Activated naive CD4-positive, alpha-beta T cell treated with anti-CD3 and anti-CD28 coated beads, Interleukin-2, amount 10 ng/mL, durations not matched to agents 7 days and 5 days (primary cell): ENCODE measurements at places on chromosomes 3 and 15.

- H3K4me3 ChIP-seq, result no peak overlapping the region
- peaks cover 17% of the 10 kb centered on the region for H3K36me3 ChIP-seq
- H3K27ac ChIP-seq, result no peak overlapping the region
Observed at GRCh38 chr15:52334491-52335160, 39.0 kb upstream of the MYO5C start.

DNA sequence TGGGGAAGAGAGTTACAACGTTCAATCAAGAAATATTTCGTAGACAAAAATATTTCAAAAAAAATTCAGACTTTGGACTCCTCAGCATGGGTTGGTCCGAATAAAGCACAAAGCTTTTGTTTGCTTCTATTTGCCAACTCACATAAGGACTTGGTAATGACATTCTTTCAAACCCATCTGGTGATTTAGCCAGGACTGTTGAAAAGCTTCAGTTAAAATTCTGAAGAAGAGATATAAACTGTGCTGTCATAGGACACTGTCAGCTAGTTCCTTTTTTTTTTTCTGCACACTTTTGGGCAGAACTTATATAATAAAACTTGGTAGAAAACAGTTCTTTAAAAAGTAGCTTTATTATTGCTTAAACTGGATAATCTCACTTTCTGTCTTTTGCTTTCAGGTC, 660.8 kb upstream of the SGO1 start:
- DNase-seq, result no peak
- no peaks in the 10 kb centered on the region for H3K4me1 ChIP-seq
- H3K36me3 ChIP-seq, result no peaks in the 10 kb centered on the region
- no peaks in the 10 kb centered on the region for H3K27me3 ChIP-seq

- no peaks in the 10 kb centered on the region for H3K4me1 ChIP-seq
- H3K27me3 ChIP-seq, result no peaks in the 10 kb centered on the region
- H3K36me3 ChIP-seq, result no peaks in the 10 kb centered on the region
- no peak overlapping the region for H3K4me3 ChIP-seq
- H3K27ac ChIP-seq, result no peak overlapping the region
- no peak for DNase-seq
Observed at GRCh38 chr3:130659911-130660310, 86.7 kb downstream of the PIK3R4 start.

DNA sequence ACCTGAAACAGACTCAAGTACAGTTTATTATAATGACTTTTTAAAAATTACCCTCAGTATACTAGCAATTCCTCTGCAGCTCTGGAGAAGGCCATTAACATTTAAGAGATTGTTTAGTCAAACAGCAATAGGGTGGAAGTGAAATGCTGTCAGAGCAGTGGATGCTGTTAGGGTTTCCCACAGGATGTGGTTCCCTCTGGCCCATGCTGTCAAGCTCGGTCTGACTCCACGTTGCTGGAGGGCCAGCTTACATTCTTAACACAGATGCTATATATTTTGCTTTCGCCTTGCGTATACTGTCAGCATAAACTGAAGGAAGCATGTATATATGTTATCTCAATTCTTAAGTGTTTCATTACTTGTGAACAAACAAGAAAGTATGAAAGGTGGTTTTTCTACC, 231.1 kb upstream of the COL8A1 start:
- no peaks in the 10 kb centered on the region for H3K27me3 ChIP-seq
- no peak overlapping the region for H3K27ac ChIP-seq
- DNase-seq, result no peak
- H3K36me3 ChIP-seq, result no peaks in the 10 kb centered on the region
- no peak overlapping the region for H3K4me3 ChIP-seq

DNA sequence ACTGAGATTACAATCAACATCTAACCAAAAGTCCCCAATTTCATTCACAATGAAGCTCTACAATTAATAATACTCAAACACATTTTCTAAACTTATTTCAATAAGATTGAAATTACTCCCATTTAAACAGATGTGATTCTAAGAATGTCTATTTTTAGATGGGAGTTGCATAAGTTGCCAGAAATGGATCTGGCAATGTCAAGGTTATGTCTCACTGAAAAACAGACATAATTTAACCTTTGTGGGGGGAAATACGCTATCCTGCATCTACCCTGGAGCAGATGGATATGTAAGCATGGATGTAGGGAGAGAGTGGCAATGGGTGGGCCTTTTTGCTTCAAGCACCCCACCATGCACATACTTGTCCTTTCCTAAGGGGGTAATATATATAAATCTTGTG, 6.7 kb upstream of the EIF1B start:
- H3K4me3 ChIP-seq, result no peak overlapping the region
- no peak overlapping the region for H3K27ac ChIP-seq
- no peaks in the 10 kb centered on the region for H3K36me3 ChIP-seq

DNA sequence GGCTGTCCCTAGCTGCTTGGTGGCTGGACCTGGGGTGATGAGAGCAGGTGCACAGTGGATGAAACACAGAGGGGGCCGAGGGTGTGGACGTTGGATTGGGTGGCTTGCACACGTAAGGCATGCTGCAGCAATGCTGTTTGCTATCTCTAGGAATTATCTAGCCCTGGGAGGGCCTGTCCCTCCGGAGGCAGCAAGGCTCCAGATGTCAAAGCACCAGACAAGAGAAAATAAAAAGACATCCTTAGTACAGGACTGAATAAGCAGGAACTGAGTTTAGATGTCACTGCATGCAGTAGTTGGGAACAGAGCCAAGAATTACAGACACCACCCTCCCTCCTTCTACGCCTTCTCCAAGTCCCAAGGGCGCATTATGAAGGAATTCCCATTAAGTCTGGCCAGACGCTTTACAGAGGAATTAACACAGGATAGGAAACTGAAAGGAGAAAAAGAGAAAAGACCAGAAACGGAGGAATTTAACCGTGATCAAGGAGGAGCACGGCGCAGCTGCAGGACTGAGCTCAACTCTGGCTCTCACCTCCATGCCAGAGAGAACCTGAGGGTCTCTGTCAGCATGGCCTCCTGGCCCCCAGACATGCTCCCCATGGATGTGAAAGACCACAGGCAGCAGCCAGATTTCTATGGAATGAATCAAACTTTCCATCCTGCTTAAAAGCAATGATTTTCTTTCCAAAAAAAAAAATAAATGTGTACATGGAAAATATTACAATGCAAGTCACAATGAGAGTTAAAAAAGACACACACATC, 13.8 kb downstream of the ATP10A start:
- H3K27me3 ChIP-seq, result no peaks in the 10 kb centered on the region
- peaks cover 57% of the 10 kb centered on the region for H3K36me3 ChIP-seq
- H3K27ac ChIP-seq, result peak overlapping the region; percentile 98
- H3K4me1 ChIP-seq, result peaks cover 91% of the 10 kb centered on the region

GRCh38 chr15:92429378-92430068, 35.8 kb downstream of the ST8SIA2 start:
- H3K36me3 ChIP-seq, result no peaks in the 10 kb centered on the region
- H3K27me3 ChIP-seq, result peaks cover 15% of the 10 kb centered on the region
- no peak for DNase-seq
- no peak overlapping the region for H3K4me3 ChIP-seq
- no peaks in the 10 kb centered on the region for H3K4me1 ChIP-seq

DNA sequence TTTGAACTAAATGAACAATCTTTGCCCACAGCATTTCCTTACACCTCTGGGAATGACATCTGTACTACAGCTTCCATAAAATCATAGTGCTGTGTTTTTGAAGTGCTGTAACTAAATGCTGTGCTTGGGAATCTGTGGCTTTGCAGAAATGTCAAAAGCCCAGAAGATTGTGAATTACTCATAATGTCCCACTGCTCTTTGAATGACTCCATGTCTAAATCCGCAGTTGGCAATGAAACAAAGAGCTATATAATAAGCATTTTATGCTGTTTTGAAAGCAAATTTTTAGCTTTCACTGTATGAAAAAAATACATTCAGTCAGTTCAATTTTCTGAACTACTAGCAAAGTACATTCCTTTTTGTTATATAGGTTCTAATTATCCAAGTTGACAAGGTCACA, 88.6 kb upstream of the ADAMTS17 start:
- H3K4me1 ChIP-seq, result no peaks in the 10 kb centered on the region
- no peak overlapping the region for H3K27ac ChIP-seq
- H3K4me3 ChIP-seq, result no peak overlapping the region
- no peaks in the 10 kb centered on the region for H3K36me3 ChIP-seq
- H3K27me3 ChIP-seq, result no peaks in the 10 kb centered on the region

- no peak overlapping the region for H3K27ac ChIP-seq
- no peaks in the 10 kb centered on the region for H3K4me1 ChIP-seq
- no peak for DNase-seq
- no peak overlapping the region for H3K4me3 ChIP-seq
- H3K36me3 ChIP-seq, result no peaks in the 10 kb centered on the region
Observed at GRCh38 chr3:84275532-84275931, 683.3 kb upstream of the CADM2 start.

DNA sequence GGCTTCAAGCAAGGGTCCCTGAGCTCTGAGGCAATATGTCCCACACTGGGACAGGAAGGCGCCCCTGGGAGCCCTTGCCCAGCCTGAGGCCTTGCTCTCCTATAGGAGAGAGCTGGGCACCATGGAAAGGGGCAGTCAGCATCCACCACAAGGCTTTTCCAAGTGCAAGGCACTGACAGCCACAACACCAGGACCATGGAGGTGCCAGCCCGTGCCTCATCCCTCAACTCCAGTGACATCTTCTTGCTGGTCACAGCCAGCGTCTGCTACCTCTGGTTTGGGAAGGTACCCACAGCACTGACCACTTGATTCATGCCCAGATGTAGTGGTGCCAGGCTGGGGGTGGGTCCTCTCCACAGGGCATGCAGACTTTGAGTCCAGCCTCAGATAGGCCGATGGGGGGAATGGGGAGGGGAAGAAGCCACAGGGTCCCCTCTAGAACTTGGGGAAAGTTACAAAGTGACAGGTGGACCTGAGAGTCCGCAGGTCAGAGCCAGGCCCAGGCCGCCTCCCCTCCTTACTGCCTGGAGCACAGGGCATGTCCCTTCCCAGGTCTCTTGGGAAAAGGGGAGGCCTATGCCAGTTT, 11.8 kb downstream of the VILL start:
- no peak overlapping the region for H3K27ac ChIP-seq
- H3K4me1 ChIP-seq, result peaks cover 29% of the 10 kb centered on the region
- peaks cover 29% of the 10 kb centered on the region for H3K36me3 ChIP-seq
- no peaks in the 10 kb centered on the region for H3K27me3 ChIP-seq
- no peak overlapping the region for H3K4me3 ChIP-seq

GRCh38 chr15:56017920-56018319, 24.5 kb upstream of the NEDD4 start:
- peaks cover 24% of the 10 kb centered on the region for H3K27me3 ChIP-seq
- no peaks in the 10 kb centered on the region for H3K4me1 ChIP-seq
- no peak overlapping the region for H3K4me3 ChIP-seq
- DNase-seq, result no peak
- H3K36me3 ChIP-seq, result no peaks in the 10 kb centered on the region
- no peak overlapping the region for H3K27ac ChIP-seq

GRCh38 chr3:152583963-152584362, 251.0 kb upstream of the P2RY1 start:
- no peak for DNase-seq
- peaks cover 16% of the 10 kb centered on the region for H3K27me3 ChIP-seq
- no peaks in the 10 kb centered on the region for H3K4me1 ChIP-seq
- H3K4me3 ChIP-seq, result no peak overlapping the region
- H3K27ac ChIP-seq, result no peak overlapping the region

DNA sequence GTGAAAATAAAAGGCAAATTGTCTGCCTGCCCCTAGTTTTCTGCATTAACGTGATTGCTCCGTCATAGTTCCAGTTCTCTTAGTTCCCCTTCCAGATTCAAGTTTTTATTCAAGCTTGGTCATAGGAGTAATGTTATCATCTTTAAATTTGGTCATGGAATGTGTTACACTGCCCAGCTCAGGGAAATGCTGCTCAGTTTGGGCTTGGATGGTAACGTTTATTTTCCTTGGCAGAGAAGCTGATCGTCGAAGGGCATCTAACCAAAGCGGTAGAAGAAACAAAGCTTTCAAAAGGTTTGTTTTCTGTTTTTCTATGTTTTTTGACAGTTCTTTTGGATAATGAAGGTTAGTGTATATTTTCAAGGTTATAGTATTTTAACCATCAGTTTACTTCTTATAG, 118.4 kb upstream of the FLNB start:
- H3K4me1 ChIP-seq, result no peaks in the 10 kb centered on the region
- no peak for DNase-seq
- H3K4me3 ChIP-seq, result no peak overlapping the region
- peaks cover 17% of the 10 kb centered on the region for H3K36me3 ChIP-seq
- H3K27me3 ChIP-seq, result no peaks in the 10 kb centered on the region
